GM03348 (cell line): ENCODE measurements at places on chromosomes 5 and 9.
A peak's percentile ranks its signal among the peaks of the same experiment; 100 is the strongest.

DNA sequence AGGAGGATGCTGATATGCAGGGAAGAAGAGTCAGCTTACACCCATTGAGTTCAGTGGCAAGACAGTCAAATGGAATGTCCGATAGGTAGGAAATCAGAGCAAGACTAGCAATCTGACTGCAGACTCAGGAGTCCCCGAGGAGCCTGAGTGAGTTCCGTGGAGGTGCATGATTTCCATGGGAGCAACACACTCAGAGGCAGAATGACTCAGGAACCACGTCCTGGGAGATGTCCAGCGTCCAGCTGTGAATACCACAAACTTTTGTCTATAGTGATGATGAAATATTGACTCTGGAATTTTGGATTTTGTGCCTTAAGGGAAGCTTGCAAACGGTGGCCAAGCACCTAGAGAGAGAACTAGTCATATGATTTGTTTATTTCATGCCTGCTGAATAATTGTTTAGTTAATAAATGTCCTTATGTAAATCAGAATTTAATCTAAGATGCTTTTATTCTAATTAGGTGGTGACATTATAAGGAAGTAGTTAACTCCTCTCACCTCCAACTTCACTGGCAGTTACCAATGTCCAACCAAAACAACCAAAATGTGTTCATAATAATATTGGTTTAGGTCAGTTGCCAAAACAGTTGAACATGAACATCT is 100.4 kb downstream of the PDE4D start:
- peak; percentile 86 for DNase-seq

DNA sequence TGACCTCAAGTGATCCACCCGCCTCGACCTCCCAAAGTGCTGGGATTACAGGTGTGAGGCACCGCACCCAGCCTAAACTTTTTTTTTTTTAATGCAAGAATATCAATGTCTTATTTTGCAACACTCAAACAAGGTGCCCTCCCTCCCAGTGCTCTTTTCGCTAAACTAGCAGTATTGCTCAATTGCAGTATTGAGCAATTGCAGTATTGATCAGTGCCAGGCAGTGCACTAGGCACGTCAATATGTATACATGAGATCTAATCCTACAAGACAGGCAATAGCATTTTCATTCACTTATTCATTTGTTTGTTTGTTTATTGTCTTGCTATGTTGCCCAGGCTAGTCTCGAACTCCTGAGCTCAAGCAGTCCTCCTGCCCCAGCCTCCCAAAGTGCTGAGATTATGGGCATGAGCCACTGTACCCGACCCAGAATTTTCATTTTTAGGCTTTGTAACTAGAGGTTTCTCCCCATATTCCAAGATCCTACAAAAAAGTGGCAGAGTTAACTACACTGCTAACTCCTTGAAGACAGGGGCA is 94.5 kb downstream of the TTLL11 start:
- DNase-seq, result no peak

- DNase-seq, result no peak
These were observed 115.7 kb upstream of the EPB41L4A start for GRCh38 chr5:112534611-112535255.

- peak; percentile 39 for DNase-seq
These were observed 97.3 kb downstream of the SIL1 start for GRCh38 chr5:139100825-139101224.

GRCh38 chr9:100598641-100599145 is 20.8 kb downstream of the CAVIN4 start:
- peak; percentile 96 for DNase-seq

- peak; percentile 64 for DNase-seq
These were observed 28.7 kb upstream of the MEGF9 start for GRCh38 chr9:120742951-120743416.

GRCh38 chr5:103510851-103511553 is 51.6 kb downstream of the NUDT12 start:
- no peak for DNase-seq

DNA sequence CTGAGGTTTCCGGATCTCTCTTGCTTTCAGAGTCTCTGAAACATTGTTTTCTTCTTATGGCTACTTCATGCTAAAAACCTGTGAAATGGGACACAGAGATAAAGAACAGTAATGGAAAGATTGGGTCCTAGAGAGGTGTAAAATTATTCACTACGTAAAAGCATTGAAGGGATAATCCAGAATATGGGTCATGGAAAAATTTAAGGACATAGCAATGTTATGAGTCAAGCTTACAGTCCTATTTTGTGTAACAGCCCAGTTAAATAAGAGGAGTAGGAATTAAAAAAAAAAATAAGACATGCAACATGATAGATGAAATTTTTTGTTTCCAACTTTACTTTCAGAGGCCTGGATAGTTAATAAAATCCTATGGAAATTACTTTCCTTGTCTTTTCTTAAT is 61.9 kb upstream of the ELL2 start:
- peak; percentile 56 for DNase-seq
